ENCODE measurements at places on chromosomes 2 and 18.
A peak's percentile ranks its signal among the peaks of the same experiment; 100 is the strongest.

- DNase-seq = no peak
Observed at GRCh38 chr2:220893411-220893810, 678.7 kb downstream of the EPHA4 start.

- no peak for DNase-seq
Observed at GRCh38 chr2:181305301-181306123, 151.7 kb upstream of the ITGA4 start.

DNA sequence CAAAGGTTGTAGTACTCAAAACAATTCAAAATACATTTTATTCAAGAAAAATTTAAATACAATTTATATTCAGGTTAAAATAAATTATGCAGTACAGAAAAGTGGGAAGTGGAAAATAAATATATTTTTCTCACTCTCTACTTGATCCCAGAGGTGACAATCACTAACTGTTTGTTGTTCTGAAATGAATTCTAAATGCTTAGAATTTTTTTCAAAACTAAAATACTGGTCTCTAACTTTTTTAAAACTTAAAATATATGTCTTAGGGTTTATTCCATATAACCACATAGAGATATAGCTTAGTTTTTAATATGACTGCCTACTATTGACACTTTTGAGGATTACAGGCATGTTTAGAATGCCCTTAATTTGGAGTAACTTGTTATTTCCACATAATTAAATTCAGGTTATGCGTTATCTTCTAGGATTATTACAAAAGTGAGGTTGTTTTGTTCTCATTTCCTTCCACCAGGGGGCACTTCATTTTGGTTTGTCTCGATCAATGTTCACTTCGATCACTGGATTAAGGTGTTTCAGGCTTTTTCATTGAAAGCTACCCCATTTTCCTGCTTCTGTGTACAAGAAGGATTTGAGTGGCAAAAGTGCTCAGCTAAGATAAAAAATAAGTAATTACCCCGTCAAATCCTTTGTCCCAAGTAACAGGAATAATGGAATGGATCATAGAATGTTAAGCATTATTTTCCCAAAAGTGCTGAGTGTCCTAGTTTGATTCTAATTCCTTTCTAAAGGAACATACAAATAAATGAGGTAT, 27.1 kb upstream of the TFPI start:
- DNase-seq = no peak

DNA sequence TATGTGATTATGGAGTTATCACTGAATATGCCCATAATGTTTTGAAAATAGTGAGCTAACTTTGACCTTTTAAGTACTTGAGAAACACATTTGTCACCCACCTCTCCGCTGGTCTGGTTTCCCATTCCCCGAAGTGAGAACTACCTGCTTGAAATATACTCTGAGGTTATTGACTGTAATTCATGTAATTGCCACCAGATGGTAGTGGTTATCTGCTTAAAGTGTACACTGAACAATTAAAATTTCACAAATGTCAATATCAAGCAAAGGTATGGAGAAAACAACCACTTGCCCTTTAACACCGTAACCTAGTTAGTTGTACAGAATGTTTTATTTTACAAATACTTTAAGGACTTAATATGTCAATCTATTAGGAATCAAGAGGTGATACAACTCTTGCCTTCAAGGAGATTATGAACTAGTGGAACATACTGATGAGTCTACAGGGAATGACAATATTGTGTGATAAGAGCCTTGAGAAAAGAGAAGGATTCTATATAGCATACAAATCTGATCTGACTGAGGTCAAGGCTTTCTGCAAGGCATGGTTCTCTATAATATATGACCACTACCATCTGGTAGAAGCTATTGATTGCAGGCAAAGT, 316.8 kb upstream of the KCNH7 start:
- DNase-seq = peak; percentile 64

DNA sequence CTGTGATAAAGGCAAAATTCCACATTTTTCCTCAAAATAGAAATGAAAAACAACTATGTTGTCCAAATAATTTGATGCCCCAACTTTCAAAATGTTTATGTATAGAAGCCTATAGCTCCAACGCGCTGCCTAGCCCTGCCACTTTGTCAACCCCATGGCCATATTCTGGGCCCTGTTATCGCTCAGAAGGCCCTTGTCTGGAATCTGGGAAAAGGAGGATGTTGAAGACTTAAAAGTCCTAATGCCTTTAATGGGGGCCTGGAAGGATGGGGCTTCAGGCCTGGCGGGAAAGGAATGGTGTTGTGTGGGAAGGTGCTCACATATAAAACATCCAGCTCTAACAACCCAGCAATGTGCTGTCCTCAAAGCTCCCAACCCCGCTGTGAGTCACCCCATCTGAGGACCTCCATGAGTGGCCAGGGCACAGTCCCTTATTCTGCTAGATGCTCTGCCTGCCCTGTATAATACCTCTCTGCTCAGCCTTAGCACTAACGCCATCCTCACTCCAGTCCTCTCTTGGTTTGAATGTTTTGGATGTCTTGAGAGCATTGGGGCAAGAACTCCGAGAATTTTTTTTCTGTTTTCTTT, 86.0 kb downstream of the ACSL3 start:
- DNase-seq = no peak

GRCh38 chr2:113236367-113237159, 42.2 kb downstream of the PAX8 start:
- no peak for DNase-seq

GRCh38 chr2:152453129-152453911, 118.3 kb downstream of the FMNL2 start:
- no peak for DNase-seq

- DNase-seq = peak; percentile 21
Observed at GRCh38 chr2:132438691-132439090, 22.1 kb downstream of the GPR39 start.

- DNase-seq = no peak
Observed at GRCh38 chr2:149042881-149043280, 4.4 kb downstream of the LYPD6B start.

- no peak for DNase-seq
Observed at GRCh38 chr18:3450012-3450798, at the start of gene TGIF1. TGIF1 (plus strand) TSS chr18:3450172; CDS start chr18:3450490, 318 bp downstream.

DNA sequence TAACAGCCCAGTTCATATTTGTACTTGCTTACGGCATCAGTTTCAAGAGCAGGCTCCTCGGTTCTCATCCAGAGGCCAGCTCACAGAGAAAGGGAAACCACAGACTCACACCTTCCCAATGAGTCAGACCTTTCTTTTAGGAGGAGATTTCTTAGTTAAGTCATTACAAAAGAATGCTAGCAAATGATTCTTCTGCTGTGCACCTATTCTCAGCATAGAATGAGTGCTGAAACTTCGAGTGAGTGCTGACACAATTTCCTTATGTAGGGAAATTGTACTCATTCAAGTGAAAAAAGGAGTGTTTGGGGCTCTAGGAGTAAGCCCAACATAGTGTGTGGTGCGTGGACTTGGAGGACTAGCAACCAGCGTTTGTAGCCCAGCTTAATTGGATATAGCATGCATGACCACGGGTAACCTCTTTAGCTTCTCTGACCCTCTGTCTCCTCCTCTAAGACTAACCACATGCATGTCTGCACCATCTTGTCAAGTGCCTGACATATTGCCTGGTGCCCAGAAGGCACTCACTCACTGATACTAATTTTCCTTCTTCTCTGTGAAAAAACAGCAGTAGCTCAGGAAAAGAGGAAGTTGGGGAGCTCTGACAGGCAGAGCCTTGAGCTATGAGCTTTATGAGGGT, 87.0 kb downstream of the ALPK2 start:
- no peak for DNase-seq

DNA sequence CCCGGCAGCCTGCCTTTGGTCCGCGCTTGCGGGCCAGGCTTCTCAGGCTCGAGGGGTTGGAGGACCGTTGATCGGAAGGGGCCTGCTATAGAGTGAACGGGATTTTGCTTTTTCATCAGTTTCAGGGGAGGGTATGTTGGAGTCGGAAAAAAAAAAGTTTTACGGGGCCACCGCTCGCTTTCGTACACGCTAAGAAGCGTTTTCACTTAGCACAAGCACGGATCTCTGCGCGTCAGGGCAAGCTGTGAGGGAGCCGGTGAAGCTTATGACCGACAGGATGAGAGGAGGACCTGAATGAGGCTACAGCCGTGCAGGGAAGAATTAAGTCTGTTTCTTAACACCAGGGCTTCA, 443 bp downstream of the CPSF3 start:
- no peak for DNase-seq

DNA sequence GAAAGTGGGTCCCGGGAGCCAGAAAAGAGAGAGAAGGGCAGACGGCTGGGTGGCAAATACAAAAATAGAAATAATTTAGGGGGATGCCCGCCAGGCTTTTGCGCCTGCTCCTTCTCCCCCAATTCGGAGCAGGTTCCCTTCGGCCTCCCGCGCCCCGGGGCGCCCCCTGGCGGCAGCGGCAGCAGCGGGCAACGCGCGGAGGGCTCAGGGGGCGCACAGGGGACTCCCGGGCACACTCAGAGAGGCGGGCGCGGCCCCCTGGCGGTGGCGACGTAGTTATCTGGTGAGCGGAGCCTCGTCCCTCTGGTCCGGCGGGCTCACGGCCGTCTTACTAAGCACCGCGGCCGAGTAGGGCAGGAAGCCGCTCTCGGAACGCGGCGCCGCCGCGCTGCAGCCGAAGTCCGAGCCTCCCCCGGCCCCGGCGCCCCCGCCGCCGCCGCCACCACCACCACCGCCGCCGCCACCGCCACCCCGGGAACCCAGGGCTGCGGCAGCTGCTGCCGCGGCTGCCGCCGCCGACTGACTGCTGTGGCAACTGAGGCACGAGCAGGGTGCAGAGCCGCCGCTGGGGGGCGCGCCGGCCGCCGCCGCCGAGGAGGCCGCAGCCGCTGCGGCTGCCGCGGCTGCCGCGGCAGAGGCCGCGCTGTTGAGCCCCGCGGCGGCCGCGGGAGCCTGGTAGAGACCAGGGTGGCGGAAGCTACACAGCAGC, 3.8 kb downstream of the EVX2 start:
- DNase-seq = no peak

DNA sequence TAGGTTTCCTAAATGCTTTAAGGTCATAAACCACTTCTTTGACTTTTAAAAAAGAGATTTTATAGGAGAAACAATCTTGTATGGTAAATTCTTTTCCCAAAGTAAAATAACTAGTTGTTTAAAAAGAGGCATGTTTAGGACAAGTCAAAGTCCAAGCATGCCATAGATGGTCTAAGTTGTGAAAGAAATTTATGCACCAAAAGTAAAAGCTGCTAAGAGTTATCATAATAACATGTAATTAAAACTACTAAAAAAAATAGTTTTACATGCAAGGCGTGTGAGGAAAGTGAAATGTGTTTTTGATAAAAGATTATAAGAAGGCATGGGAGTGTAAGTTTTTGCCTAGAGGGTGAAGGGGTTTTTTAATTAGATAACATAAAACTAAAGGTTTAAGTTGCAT, 22.5 kb downstream of the FAM210A start:
- no peak for DNase-seq

- no peak for DNase-seq
Observed at GRCh38 chr2:7685342-7686015, 768.3 kb downstream of the RNF144A start.

DNA sequence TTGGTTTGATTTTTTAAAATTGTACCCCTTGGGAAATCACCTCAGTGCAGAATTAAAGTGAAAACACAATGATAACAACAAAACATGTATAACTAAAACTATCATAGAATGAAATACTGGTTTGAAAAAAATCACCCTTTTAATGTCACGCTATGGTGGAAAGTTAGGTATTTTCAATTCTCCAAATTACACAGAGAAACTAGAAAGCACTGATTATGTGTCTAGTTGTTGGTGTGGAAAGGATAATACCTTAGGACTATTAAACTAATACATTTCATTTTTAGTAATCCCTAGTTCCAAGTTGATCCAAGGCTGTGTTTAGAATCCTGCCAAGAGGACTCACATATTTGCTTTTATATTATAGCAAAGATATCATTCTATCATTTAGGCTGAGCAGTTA, 71.2 kb downstream of the NUP35 start:
- no peak for DNase-seq
